ENCODE measurements at places on chromosomes 7 and 10.

GRCh38 chr10:78035933-78036583 lies 2.4 kb downstream of the RPS24 start:
- no peak for DNase-seq

DNA sequence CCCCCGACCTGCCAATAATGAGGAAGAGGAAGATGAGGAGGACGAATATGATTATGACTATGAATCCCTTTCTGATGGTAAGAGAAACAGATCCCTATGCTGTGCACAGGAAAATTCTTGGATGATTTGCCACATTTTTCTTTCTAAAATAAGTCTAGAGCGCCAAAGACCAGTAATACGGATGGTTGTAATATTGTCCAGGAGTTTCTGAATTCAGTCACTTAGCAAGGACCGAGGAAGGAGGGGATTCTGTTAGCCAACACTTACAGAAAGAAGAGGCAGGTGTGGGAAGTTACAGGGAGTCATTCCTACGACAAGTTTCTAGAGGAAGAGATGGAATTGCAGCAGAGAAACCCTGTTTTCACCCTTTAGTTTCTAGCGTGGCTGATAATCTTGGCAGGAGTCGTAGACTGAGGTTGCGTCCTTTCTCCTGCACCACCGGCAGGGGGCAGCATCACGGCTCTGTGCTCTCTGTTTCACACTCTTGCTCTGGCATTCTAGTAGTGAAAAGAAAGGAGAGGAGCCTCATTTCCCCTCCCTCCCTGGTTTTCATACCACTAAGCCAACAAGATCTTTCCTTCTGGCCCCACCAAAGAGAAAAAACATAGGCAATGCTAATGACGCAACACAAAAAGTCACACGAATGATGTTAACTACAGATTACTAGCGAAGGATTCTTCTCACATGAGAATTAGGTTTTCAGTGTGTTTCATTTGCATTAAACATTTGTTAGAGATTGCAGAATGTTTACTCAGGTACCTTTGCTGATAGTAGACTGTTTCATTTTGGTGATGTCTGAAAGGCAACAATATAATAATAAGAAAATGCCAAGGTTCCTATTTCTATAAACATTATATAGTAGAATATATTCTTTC lies 82.7 kb downstream of the NOC3L start:
- peak; percentile 26 for DNase-seq

GRCh38 chr7:91137788-91138368 lies 126.4 kb upstream of the FZD1 start:
- DNase-seq = no peak

GRCh38 chr10:130481936-130482335 lies 345.7 kb downstream of the GLRX3 start:
- no peak for DNase-seq

GRCh38 chr10:110399106-110399964 lies 94.6 kb upstream of the SMNDC1 start:
- DNase-seq = no peak

GRCh38 chr7:20301311-20301939 lies 29.3 kb upstream of the ITGB8 start:
- DNase-seq = no peak

GRCh38 chr10:48456361-48456804 lies 148.5 kb downstream of the ARHGAP22 start:
- DNase-seq = no peak

- no peak for DNase-seq
Observed at GRCh38 chr7:100406767-100407166, 21.7 kb downstream of the ZCWPW1 start.

- no peak for DNase-seq
Observed at GRCh38 chr10:79938728-79939406, 10.0 kb downstream of the SFTPD start.

DNA sequence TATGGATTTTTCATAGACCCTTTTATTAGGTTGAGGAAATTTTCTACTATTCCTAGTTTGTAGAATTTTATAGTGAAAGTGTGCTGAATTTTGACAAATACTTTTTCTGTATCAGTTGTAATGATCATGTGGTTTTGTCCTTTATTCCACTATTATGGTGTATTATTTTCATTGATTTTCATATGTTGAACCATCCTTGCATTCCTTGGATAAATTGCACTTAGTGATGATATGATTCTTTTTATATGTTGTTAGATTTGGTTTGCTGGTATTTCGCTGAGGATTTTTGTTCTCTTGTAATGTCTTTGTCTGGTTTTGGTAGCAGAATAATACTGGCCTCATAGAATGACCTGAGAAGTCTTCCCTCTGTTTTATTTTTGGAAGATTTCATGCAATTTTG lies 140.6 kb upstream of the CDK6 start:
- DNase-seq = no peak

DNA sequence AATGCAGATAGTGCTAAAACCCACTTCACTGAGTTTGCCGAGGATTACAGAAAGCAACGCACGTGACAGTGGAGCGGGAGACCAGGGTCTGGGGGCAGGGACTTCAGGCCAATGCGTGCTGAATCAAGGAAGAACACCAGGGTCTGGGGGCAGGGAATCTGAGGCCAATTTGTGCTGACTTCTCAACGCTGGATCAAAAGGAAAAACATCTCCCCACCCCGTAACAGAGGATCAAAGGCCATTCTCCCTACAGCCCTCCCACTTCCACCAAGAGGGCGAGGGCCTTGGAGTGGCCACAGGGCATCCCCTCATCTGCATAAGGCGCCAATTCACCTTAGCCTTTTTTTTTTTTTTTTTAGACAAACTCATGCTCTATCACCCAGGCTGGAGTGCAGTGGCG lies 22.3 kb upstream of the BNIP3 start:
- DNase-seq = no peak

DNA sequence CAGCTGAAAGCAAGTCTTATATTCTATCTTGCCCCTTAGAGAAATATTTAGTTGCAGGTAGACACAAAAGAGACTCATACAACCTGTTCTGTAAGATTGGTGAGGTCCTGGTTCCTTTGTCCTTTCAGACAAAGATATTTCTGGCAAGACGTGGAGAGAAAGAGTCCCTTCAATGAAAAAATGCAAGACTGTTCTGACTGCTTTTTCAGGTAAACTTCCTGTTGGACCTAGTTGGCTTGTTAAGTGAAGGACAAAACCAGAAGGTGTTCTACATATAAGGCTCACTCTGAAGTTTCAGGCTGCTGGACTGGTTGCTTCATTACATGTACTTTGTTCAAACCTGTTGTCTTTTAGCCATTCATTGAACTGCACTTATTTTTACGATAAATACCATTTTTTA lies 119.0 kb upstream of the PTPRZ1 start:
- DNase-seq = no peak

GRCh38 chr10:84074521-84074920 lies 64.8 kb upstream of the GHITM start:
- DNase-seq = no peak

DNA sequence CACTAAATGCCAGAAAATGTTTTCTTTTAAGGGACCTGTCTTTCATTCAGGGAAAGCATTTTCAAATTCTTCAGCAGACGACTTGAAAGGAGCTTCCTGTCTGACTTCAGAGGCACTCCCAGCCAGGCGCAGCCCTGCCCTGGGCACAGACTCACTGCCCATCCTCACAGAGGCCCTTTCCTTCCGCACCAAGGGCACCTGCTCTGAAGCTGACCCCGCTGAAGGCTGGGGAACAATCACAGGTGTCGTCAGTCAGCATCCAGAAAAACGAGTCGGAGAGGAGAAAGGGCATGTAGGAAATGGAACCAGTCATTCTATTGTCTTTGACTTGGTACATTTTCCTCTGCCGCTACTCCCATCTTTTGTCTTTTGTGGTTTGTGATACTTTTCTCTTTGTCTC lies 125.3 kb upstream of the PARD3 start:
- no peak for DNase-seq

DNA sequence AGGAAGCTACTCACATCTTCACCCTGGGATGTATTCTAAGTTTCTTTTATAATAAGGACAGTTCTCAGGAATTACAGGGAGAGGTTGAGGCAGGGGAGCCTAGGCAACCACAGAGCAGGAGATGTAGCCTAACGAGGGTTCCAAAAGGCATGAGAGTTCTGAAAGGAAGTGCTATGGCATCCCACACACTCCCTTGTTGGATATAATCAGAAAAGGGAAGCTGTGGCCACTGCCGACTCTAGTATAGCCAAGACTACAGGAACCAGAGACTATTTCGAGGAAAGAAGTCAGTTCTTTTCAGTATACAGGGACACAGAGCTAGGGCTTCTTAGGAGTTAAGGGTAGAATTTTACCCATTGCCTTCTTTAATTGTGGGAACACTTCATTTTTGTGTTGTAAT lies 11.0 kb downstream of the PRR15 start:
- no peak for DNase-seq

DNA sequence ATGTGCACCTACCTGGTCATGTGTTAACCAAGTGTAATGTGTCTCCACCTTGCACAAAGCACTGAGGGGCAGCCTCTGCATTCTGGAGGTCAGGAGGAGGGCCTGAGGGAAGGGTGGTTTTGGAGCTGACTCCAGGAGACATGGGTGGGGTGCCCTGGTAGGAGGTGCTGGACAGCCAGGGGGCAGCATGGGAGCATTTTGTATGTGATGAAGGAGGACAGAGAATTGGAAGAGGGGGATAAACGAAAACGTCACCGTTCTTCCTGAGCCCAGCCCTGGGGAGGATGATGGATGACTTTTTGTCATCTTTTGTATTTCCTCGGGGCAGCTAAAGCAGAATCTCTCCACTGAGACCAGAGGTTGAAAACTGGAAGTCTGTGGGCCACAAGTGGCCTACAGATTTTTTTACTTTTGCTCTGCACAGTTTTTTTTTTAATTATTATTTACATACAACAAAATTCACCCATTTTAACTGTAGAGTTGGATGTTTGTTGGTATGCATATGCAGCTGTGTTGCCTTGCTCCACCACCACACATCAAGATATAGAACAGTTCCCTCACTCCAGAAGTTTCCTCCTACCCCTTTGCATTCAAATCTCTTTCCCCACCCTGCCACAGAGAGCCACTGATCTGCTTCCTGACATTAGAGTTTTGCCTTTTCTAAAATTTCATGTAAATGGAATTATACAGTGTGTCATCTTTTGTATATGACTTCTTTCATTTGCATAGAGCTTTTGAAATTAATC lies 242.5 kb downstream of the VTI1A start:
- DNase-seq = peak; percentile 61

GRCh38 chr10:35349389-35349915 lies 13.1 kb downstream of the CCNY start:
- DNase-seq = no peak

- peak; percentile 7 for DNase-seq
Observed at GRCh38 chr7:151794508-151795167, 82.3 kb downstream of the PRKAG2 start.

DNA sequence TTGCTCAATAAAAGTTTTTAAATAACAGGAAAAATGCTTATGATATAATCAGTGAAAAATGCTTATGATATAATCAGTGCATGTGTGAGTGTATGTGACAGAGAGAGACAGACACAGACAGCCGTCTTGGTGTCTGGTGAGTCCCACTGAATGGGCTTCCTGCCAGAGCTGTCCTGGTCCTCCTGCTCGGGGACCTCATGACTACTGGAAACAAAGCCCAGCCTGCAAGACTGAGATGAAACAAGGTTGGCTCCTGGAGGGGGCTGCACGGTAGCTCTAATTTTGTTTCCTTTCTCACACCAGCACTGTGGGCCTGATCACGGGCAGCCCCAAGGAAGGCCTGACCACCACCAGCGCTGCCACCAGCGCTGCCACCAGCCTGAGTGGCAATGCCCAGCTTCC lies 57.3 kb downstream of the NRP1 start:
- DNase-seq = no peak

DNA sequence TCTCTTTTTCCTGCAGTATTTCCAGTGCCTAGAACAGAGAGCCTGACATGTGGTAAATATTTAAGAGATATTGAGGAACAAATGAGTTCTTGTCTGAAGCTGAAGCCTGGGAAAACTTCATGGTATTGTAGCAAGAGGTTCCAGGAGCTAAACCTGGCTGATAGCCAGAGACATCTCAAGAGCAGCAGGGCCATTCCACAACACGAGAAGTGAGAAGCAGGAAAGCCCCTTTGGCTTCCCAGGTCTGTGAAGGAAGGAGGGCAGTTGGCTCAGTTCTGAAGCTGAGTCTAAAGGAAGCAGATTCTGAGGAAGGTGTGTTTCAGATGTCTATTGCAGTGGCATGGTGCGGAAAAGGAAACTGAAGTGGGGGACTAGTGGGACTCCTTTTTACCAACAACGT lies 63.8 kb upstream of the FAM204A start:
- DNase-seq = no peak

DNA sequence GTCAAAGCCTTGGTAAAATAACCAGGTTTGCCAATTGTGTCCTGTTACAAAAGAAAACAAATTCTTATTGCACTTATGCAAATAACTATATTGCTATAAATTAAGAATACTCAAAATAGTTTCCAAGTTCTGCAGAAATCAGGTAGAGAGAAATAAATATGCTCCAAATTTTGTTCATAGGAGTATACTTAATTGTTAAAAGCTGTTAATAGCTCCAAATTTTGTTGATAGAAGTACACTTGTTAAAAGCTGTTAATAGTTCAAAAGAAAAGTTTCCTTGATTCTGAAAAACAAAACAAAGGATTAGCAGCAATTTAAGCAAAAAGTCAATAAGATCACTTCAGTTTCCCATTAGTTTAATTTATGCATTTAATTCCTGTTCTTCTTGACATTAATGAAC lies 46.4 kb upstream of the ZNF138 start:
- no peak for DNase-seq

DNA sequence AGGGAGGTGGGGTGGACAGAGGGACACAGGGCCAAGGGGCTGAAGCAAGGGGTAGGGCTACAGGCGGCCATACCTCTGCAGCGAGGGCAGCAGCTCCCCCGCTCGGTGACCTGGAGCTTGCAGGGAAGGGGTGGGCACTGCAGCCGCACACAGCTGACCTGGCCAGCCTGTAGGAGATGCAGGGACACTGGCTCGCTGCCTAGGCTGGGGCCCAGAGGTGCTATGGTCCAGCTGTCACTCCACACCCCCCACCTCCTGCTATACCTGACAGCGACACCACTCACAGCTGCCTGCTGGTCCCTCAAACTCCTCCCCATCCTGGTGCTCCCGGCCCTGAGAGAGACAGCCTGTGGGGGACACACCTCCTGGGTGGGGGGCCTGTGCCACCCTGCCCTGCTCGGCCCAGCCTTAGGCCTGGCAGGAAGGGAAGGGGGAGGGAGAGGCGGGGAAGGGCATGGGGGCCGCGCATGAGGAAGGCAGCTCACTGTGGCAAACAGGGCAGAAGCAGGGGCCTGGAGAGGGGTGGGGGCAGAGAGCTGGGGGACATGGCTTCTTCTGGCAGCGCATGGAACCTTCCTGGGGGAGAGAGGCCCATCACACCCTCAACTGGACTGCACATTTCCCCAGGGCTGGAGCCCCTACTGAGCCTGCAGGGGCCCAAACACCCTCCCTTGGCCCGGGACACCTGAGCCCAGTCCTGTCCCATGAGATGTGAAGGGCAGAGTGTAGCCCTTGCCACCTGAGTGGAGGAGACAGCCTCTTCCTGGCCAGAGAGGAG lies 23.9 kb downstream of the ATP6V1F start:
- DNase-seq = no peak

DNA sequence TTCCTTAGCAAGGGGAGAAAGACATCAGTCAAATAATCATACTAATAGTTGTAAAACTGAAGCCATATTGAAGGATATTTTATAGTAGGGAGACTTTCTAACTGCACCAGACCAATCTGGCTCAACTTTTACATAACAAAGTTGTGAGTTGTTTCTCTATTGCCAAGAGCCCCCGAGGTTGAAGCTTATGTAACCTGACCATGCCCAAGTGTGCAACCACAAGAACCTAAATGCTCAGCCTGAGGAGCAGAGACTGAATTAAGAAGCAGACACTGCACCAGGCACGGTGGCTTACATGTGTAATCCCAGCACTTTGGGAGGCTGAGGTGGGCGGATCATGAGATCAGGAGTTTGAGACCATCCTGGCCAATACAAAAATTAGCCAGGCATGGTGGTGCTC lies 77.3 kb upstream of the ARMC3 start:
- DNase-seq = no peak

Measured in NCI-H1436 (cell line).